Pulmonary artery endothelial cell (primary cell): ENCODE measurements at places on chromosomes 5 and 9. TPM values are rescaled to one million over a fixed set of nuclear protein-coding genes. Genes with fewer than 3 reads are reported as not detected.

GRCh38 chr9:127556871-127557270, 55.2 kb upstream of the STXBP1 start:
- no peak for DNase-seq

DNA sequence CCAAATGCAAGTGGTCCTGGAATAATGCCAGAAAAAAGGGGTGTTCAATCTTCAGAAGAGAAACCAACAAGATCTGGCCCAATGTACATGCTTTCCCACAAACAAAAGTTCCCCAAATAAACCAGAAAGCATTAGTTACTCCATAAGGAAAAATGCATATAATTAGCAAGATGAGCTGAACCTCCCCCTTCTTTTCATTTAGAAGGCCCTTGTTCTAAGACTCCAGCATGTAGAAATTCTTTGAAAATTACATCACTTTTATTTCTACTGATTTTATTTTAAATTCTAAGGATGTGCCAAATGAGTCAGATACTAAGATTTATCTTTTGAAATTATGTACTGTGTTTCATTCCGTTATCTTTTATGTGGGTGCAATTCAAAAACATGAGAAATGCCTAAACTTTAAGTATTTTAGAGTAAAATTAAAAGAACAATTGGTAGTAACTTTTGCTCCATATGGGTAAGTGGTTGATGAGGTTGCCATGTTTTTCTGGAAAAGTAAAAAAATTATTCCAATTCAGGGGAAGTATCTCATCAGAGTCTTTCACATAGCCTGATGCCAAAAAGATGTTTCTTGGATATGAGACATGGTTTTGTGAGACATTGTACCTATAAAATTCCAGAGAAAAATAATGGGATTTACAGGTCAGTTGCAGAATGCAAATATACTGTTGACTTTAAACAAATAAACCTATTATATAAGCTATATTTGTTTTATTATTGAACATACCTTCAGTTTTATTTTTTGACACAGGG, 106.5 kb upstream of the CCDC112 start:
- no peak for DNase-seq

DNA sequence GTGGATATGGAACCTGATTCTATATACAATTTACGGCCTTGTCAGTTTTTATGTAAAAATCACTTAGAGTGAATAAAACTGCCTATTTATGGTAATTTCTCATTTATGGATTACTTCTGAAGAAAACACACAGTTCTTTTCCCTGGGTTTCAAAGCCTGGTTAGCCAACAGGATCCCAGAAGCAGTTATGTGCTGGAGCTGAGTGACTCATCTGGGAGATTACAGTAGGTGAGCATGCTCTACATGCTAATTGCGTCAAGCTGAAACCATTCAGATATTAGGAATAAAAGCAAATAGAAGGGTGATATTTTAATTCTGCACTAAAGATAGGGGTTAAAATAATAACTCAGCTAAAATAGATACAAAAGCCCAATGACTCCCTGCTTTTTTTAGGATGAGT, 47.8 kb downstream of the PDE4D start:
- no peak for DNase-seq

DNA sequence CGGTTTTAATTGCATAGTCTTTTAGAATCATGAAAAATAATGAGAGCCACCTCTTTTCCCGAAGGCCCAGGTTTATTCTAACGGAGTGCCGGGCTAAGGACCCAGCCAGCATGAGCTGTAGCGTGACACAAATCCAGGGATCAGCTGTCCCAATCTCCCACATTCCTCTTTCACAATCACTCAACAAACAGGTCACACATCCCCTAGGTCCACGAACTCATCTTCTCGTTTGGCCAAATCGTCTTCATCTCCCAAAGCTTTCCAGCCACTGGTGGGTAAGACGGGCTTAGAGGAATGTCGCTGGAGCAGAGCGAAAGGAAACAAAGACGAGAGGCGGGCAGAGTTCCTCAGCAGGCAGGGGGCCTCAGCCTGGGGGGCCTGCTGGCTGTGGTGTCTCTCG, 55.5 kb upstream of the GOLPH3 start:
- DNase-seq, result no peak

DNA sequence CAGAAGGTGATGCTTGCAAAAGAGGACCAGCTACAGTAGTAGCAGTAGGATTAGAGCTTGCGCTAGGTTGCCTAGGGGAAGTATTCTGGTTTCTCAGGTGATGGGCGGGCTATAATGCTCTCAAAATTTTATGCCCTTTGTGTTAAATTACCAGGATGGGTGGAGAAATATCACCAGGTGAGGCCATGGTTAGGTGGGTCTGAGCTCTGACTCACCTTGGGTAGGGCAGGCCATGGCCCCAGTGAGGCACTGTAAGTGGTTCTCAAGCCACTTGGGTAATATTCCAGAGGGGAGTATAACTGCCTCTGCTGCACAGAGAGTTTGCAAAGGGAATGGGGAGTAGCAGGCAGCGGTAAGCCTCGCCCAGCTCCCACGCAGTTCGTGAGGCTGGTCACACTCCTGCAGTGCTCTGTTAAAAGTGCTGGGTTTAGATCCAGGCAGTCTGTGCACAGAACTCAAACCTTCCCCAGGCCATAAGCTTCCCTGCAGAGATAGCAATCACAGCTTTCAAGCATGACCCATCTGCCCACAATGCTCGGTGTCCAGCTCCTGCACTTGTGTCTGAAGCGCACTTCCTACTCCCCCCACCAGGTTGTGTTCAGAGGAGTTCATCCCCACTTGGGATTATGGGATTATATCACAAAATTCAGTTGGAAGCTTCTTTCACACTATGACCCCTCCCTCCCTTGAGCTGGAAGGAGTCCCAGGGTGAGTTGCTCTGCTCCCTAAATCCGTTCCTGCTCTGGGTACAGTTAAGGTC, 575.0 kb downstream of the CHSY3 start:
- no peak for DNase-seq

- no peak for DNase-seq
Observed at GRCh38 chr5:159807586-159807985, 108.7 kb upstream of the ADRA1B start.

- DNase-seq, result no peak
Observed at GRCh38 chr5:4233671-4234070, 638.0 kb downstream of the IRX1 start.

- no peak for DNase-seq
Observed at GRCh38 chr9:36123515-36123914, 13.0 kb upstream of the GLIPR2 start.

DNA sequence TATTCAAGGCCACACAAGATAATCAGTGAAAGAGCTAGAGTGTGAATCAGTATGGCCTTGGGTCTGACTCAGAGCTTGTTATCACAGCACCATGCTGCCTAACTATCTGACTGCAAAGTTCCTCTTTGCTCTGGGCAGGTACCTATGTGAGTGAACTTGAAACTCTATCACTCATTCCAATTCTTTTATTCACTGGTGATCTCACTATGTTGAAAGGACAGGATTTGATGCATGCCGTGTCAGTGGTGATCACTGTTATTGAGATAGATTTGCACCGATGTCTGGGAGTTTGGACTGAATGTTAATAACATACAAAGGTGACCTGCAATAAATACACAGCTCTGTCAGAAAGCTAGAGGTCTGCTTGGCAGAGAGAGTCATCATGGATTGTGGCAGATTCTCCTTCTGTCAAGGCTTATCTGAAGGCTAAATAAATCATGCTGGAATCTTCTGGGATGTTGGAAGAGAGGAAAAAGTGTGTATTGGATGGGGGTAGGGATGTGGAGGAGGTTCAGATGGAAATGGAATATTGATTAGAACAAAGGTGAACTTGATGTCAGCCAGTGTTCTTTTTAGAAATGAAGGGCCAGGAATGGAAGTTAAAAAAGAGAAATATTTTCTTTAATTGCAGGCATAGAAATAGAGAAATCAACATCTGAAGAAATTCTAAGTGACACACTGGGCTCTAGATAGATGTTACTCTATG, 91.8 kb upstream of the TNC start:
- no peak for DNase-seq

DNA sequence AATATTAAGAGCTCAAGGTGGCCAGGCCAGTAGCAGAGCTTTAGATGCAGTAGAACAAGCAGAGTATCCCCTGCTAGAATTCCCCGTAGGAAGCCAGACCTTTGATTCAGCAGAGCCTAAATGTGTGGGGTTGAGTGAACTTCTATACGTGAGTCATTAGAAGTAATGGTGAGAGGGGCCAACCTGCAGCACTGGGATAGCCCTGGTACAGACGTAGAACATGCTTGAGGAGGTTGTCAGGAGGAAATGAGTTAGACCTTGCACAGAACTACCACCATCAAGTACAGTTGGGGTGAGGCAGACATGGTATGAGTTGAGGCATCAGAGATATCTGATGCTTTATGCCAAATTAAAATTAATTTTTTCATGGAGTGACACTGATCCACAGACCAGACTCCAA, 42.0 kb downstream of the PDCD1LG2 start:
- DNase-seq, result no peak

- no peak for DNase-seq
Observed at GRCh38 chr9:136617746-136618579, 44.8 kb upstream of the EGFL7 start.

DNA sequence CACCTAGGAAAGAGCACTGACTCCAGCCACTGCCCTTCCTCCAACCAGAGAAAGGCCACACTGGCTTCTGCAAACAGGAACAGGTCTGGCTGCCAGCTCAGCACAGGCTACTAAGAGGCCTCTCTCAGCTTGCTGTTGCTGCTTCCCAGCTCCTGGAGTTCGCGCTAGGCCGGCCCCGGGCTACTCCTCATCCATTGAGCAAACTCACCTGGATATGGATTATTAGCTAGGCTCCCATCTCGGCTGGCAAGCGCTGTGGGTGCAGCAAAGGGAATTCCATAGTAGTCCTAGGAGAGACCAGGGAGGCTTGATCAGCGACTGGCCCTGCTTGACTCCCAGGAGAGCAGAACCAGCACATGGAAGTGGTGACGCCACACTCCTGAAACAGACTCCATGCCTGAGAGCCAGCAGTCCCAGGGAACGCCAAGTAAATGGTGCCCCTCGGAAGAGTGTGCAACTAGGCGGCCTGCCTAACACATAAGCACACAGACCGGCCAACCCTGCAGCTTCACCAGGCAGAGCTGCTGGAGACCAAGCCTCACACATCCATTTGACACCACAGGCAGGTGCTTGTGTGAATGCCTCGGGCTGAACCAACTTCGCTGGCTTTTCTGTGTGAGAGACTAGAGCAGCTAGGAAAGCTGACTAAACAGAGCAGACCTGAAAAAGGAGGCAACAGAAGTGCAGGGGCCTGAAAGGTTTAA, 107.2 kb downstream of the UBE2R2 start:
- DNase-seq, result no peak

DNA sequence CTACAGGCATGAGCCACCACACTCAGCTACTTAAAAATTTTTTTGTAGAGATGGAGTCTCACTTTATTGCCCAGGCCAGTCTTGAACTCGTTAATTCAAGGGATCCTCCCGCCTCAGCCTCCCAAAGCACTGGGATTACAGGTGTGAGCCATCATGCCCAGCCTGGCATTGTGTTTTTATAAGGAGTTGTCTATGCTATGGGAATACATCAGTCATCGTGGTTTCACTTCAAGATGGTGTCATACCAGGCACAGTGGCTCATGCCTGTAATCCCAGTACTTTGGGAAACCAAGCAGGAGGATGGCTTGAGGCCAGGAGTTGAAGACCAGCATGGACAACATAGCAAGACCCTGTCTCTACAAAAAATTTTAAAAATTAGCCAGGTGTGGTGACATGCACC, 49.7 kb downstream of the CYSTM1 start:
- DNase-seq, result no peak

EDIL3 gene
- total RNA-seq, result 1.7 and 8.6 TPM in 2 replicates

GMCL2 gene
- not detected in 2 replicates for total RNA-seq

PCAT7 gene
- total RNA-seq, result under 0.01 TPM in 1 of 2 replicates, not detected in the other
